Fibroblast of skin of right biceps (primary cell): ENCODE measurements at places on chromosomes 4 and X.
A peak's percentile ranks its signal among the peaks of the same experiment; 100 is the strongest.

DNA sequence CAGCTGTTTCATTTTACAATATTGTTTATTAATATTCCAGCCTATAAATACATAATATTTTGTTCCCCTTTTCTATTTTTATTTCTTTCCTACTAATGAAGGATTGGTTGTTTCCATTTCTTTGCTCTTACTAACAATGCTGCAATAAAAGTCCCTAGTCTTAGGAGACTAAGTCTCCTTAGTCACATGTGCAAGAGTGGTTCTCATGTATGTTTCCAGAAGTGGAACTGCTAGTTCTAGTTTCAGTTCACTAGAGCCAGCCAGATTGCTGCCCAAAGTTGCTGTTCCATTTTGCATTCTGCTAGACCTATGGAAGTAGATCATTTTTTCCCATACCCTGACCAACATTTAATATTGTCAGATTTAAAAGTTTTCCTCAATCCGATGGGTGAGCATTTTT, 44.3 kb downstream of the CNGA1 start:
- DNase-seq = no peak

- DNase-seq = peak; percentile 71
Measured at GRCh38 chr4:24794480-24794879, 893 bp upstream of the SOD3 start.

- DNase-seq = no peak
Measured at GRCh38 chr4:81096566-81096965, 66.1 kb downstream of the BMP3 start.

- DNase-seq = no peak
Measured at GRCh38 chrX:118872102-118872566, 48.5 kb downstream of the ZCCHC12 start.

DNA sequence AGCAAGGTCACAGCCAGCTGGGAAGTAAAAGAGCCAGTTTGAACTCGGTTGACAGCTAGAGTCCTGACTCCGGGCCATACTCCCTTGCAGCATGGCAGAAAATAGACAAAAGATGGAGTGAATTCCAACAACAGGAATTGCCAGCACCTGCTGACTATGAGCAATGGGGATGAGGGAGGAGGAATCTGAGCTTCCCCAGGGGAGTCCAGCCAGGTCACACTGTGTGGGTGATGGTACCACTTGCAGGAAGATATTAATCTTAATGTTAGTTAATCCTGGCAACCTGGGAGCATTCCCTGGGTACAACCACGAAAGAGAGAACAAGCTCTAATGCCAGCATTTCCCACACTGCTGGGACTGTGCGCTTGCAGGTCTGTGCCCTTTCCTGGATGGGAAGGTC, 48.1 kb upstream of the S100G start:
- DNase-seq = no peak

- peak; percentile 47 for DNase-seq
Measured at GRCh38 chr4:56320293-56320692, 67.0 kb downstream of the AASDH start.

DNA sequence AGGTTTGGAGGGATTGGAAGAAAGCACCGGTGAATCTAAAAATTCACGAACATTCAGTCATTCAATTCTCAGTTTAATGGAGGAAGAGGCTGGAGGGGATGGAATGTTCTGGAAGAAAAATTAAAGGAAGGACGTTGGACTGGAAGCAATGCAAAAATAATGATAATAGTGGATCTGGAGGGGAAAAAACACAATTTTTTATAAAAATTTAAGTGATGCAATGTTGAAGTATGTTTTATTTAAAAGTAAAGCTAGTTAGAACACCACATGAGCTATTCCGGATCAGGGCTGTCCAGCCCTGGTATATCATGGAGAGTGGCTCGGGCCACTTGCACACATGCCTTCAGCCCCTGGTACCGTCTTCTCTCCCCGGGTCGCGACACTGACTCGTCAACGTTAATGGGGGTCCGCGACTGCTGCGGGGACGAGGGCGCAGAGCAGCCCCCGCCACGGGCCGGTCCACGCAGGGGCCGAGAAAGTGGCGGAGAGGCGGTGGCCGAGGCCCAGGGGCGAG, 204.6 kb downstream of the TENM3 start:
- no peak for DNase-seq

- no peak for DNase-seq
Measured at GRCh38 chr4:108695062-108695461, 44.7 kb downstream of the OSTC start.

- DNase-seq = no peak
Measured at GRCh38 chrX:56029188-56029587, 203.0 kb upstream of the KLF8 start.

DNA sequence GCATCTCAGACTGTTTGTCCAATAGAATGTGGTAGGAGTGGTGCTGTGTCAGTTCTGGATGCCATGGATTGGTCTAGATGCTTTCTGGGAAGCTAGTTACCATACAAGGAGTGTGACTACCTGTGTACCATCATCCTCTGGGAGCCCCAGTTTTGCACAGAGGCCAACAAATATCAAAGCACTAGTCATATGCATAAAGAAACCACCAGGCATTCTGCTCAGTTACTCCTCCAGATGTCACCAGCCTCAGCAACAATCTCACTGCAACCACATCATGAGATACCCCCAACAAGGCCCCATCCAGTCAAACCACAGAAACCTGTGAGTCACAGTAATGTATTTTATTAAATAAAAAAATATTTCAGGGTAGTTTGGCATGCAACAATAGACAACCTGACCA, 435.8 kb upstream of the CPEB2 start:
- peak; percentile 17 for DNase-seq

DNA sequence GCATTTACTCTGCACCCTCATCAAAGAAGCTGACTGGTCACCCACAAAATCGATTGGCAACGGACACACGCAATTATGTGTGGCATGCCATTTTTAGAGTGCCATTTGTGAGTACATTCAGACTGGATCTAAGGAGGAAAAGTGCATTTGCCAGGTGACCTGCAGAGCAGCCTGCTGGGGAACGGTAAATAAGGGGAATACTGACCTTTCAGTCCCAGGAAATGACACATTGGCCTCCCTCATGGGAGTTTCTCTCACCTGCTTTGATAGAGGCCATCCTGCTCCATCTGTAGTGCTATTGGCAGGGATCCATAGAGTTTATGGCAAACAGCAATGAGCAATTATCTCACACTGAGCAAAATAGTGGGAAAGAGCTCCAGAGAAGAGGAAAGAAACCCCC, 127.8 kb downstream of the DDX53 start:
- no peak for DNase-seq

DNA sequence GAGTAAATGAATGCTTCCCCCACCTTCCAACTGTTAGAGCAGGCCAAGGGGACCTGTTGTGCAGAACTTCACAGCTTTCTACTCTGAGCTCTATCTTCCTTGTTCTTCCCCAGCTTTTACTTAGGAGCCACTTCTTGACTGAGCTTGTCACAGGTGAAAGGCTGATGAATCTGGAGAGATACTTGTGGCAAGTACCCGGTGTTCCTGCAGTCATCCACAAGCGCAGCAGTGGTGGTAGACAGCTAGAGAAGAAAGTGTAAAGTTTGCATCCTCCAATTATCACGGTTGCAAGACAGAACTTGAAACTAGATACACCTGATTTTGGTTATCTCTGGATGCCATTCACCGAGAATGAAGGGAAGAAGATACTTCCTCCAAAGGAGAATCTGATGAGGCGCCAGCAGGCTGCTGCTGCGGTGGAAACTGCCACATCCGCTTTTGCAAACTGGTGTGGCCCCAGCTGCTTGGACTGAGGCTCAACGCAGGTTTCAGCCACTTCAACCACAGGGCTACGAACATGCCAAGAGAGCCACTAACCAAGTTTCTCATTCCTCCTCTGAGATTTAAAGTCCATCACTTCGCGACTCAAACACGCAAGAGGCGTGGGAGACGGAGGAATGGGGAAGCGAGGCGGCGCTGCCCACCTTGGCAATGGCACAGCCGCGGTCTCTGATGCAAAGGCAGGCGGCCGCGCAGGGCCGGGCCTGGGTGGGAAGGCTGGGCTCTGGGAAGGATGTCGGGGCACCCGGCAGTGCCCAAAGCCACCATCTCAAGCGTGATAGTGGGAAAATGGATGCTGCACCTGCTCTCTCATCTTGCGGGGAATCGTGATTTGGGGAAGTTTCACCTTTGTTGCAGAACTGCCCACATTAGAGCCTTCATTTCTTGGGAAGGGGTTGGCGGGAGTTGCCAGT, 1.3 kb upstream of the FHIP1A start:
- no peak for DNase-seq

- DNase-seq = no peak
Measured at GRCh38 chrX:98717970-98718369, 1692.1 kb downstream of the PCDH19 start.

- peak; percentile 71 for DNase-seq
Measured at GRCh38 chr4:53676402-53676871, 85.2 kb upstream of the LNX1 start.

DNA sequence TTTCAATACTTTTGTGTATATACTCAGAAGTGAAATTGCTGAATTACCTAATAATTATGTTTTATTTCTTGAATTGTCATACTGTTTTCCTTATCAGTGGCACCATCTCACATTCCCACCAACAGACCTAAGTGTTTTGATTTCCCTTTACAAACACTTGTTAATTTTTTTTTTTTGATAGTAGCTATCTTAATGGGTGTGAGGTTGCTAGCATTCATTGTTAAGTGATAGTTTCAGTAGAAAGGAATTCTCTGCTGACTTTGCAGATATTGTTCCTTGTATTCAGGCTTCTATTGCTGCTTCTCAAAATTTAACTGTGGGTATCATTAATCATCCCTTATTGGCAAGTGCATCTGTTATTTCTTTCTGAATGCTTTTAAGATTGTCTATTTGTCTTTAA, 927.5 kb upstream of the SLIT2 start:
- DNase-seq = no peak

DNA sequence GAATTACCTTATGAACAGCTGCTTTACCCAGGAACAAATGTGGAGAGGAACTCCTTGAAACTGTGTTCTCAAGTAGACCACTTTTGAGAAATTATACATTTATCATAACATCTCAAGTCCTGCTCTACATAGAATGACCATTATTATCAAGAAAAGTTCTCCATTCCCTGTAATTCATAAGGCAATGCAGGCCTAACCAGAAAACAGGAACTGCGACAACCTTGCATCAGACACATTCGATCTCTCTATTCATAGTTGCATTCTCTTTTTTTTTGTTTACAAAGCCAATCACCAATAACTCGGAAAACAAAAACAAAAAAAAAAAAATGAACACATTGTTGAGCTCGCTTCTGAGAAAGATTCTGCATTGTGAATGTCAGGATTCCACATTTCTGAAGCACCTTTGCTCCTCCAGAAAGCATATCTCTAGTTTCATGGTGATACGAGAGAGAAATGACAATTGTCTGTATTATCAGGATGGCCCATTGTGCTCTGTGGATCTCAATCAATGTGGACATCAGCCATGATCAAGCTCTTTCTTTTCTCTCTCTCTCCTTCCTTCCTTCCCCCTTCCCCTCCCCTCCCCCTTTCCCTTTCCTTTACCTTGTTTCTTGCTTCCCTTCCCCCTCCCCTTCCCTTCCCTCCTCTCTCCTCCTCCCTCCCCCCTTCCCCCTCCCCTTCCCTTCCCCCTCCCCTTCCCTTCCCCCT, 32.4 kb upstream of the CD99 start:
- DNase-seq = no peak

GRCh38 chr4:39548425-39549067, 21.3 kb upstream of the UGDH start:
- peak; percentile 56 for DNase-seq

- DNase-seq = no peak
Measured at GRCh38 chr4:21726255-21726815, 222.2 kb downstream of the KCNIP4 start.

DNA sequence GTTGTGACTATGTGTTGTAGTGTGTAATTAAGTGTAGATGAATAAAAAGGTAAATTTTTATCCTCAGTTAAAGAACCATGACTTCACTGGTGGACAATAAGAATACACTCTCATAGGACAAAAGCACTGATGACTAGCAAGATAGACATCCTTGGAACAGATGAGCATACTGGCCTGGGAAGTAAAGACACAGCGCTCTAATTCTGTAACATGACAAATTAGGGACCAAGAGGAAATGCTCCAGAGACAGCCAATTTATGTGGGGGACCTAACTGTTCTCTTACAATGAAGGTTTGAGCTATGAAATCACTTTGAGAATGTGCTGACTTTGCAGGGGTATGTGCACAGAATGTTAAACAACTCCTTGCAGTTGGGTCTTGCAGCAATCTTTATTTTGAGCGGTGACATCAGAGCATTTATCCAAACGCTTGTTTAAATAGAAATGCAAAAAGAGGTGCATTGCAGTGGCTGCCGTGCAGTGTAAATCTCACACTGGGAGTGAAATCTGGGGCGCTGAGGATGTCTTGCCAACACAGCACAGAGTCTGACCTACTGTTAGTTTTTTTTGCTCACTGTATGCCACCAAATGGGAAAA, 109.3 kb downstream of the MAGEC2 start:
- peak; percentile 0 for DNase-seq

DNA sequence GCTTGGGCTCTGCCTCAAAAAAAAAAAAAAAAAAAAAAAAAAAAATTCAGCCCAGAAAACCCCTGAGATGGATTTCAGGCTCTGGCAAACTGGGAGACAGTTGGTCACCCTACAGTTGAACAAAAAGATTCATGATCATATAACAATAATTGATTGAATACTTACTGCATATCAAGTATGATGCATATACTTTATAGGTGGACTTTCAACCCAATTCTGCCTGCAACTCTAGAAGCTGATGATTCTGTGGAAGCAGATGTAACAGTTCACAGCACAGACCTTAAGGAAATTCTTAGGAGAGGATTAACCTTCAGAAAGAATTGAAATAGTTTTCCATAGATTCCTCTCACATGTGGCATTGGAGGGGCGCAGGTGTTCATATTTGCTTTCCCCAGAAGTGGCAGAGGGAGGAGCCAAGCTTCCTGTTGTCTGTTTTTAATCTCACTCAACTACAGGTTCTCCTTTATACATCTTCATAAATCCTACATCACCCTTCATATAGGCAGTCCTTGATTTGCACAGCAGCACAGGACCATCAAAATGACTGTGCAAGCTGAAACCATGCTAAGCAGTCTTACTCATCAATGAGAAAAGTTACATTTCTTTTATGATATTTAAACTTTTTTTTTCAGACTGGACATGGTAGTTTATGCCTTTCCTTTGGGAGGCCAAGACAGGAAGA, 149.4 kb upstream of the KLF3 start:
- DNase-seq = no peak

GRCh38 chr4:153758688-153759406, 977 bp downstream of the RNF175 start:
- DNase-seq = no peak

DNA sequence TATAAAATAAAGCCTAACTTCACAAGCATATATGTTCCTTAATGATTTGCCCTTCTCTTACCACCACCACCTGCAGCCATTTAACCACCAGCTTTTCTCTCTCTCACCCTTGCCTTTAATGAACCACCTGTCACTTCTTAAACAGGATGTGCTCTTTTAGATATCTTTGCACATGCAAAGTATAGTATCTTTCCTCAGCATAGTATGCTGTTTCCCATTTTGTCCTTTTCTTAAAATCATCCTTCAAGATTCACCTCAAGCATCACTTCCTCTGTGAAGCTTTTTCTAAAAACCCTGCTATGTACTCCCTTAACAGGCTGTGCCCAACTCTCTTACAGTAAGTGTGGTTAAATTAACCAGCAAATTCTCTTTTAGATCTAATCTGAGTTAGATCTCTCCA, 8.2 kb upstream of the CNOT6L start:
- DNase-seq = no peak
